ENCODE measurements at places on chromosomes 3 and 15.

DNA sequence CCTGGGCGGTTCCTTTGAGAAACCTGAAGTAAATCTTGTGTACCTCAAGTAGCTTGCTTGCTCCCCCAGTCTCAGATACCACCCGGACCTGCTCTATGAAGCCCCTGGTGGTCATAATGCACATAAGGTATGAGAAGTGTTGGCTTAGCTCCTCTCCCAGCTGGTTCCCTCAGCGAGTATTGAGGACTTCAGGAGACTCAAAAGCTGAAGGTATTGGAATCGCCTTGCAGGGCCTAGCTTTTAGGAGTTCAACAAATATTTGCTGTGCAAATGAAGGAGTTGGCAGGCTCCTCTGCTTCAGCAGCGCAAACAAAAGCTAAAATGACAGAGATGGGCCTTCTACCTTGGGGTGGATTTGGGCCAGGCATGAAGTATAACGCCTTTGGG is 1.7 kb downstream of the CMTM8 start:
- DNase-seq = peak; percentile 43

- no peak for DNase-seq
Observed at GRCh38 chr15:26231096-26231495, 368.0 kb upstream of the ATP10A start.

- no peak for DNase-seq
Observed at GRCh38 chr15:66734961-66735908, 33.2 kb downstream of the SMAD6 start.

GRCh38 chr15:70140543-70141375 is 43.0 kb upstream of the TLE3 start:
- peak; percentile 45 for DNase-seq

DNA sequence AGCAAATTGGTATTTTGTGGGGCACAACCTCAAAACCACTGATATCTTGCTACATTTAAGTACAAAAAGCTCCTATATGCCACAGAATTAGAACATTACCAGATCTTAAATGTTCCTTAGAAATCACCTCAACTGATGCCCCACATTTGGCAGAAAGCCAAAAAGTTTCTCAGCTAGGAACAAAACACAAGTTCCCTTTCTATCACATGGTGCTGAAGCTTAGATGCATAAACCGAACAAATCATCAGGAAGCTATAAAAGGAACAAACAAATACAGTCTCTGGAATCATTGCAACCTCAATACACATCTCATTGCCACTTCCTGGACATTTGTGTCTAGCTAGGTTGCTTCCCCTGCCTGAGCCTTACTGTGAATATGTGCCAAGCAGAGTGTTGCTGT is 492.6 kb downstream of the LPP start:
- DNase-seq = no peak

DNA sequence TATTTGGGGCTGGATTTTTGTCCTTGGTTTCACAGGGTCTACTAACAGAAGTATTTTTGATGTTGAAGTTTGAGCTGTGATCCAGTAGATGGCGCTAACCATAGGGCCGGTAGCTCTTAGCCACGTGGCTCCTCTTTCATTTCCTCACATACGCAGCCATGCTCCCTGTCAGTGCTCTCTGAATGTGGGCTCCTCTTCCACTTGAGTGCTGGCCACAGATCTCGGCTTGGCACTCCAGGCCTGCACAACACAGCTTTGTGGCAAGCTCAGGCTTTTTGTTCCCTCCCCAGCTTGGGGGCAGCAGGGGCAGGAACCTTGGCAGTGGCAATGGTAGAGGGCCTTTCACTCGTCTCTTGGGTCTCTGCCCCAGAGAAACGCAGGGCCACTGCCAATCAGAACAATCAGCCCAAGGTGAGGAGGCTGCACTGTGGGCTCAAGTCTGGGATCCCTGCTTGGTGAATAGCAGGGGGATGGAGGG is 18.6 kb upstream of the DNAAF4 start:
- no peak for DNase-seq

DNA sequence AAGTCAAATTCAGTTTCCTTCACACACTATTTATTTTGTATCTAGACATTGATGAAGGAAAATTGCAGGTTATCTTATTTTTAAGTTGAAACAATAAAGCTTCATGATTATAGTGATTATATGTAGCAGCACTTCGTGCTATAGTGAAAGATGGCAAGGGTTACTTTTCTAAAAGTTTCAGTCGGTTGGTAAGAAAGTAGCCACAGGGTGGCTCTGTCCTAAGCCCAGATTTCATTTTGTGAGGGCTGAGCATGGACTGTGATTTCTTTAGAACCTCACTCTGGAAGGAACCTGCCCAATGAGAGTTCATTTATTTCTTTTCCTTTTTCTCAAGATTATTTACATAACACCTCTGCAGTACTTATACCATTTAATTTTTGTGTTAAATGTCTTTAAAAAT is 66.5 kb downstream of the NME9 start:
- DNase-seq = no peak

DNA sequence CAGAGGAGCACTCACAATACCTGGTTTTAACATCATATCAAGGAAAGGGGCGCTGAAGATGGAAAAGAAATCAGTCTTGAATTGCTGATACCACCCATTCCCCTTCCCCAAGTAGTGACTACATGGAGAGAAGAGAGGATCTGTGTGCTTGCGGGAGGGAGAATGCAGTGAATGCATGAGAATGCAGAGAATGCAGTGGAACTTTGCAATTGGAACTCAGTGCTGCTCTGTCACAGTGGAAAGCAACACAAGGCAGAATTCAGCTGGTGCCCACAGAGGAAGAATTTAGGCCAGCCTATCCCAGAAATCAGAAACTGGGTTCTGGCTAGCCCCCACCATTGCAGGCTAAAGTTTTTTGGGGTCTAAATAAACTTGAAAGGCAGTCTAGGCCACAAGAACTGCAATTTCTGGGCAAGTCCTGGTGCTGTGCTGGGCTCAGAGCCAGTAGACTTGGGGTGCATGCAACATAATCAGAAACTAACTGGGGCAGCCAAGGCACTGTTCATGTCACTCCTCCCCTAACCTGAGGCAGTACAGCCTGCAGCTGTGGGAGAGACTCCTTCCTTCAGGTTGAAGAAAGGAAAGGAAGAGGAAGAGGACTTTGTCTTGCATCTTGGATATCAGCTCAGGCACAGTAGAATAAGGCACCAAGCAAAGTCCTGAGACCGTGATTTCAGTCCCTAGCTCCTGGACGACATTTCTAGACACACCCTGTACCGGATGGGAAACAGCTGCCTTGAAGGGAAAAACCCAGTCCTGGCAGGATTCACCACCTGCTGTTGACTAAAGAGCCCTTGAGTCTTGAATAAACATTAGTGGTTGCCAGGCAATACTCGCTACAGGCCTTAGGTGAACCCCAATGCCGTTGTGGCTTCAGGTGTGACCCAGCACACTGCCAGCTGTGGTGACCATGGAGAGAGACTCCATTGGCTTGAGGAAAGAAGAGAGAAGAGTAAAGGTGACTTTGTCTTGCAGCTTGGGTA is 329.3 kb downstream of the TBL1XR1 start:
- no peak for DNase-seq

GRCh38 chr15:72933976-72934375 is 118.3 kb upstream of the NEO1 start:
- DNase-seq = no peak

DNA sequence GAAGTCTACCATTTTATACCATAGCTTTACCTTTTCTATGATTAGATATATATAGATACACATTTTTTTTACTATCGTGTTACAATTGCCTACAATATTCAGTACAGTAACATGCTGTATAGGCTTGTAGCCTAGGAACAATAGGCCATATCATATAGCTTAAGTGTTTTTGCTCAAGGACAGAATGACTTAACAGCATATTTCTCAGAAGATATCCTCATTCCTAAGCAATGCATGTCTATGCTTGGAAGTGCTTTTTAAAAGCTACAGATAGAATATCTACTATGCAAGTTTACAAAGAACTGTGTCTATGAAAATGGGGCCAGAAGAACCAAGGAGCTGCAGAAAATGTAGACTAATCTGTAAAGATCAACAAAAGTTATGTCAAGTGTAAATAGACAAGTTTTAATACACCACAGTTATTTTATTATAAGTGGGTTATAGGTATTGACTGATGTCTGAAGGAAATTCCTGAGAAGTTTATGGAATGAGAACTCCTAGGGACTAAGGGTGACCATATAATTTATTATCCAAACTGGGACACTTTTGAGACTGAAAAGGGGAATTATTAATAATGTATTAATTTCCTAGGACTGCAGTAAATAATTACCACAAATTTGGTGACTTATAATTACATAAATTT is 138.7 kb upstream of the TGFBR2 start:
- DNase-seq = no peak

DNA sequence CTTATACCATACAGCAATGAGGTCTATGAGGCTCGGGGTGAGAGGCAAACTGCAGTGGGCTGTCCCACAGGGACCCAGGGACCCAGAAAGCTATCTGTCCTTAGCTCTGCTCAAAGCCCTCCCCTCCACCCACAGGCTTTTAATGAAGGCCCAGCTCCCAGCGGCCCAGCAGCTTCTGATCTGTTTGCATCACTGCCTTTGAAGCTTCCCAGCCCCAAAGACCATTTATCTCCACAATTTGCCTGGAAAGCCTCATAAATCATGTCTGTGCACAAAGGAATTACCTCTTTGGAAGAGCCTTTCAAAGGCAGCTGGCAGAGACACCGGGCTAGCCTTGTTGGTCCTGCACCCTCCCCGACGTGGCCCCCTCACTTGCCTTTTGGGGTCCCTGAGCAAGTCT is 123.9 kb downstream of the RAB11A start:
- DNase-seq = no peak

- DNase-seq = no peak
Observed at GRCh38 chr15:78767331-78767951, 43.8 kb downstream of the ADAMTS7 start.

DNA sequence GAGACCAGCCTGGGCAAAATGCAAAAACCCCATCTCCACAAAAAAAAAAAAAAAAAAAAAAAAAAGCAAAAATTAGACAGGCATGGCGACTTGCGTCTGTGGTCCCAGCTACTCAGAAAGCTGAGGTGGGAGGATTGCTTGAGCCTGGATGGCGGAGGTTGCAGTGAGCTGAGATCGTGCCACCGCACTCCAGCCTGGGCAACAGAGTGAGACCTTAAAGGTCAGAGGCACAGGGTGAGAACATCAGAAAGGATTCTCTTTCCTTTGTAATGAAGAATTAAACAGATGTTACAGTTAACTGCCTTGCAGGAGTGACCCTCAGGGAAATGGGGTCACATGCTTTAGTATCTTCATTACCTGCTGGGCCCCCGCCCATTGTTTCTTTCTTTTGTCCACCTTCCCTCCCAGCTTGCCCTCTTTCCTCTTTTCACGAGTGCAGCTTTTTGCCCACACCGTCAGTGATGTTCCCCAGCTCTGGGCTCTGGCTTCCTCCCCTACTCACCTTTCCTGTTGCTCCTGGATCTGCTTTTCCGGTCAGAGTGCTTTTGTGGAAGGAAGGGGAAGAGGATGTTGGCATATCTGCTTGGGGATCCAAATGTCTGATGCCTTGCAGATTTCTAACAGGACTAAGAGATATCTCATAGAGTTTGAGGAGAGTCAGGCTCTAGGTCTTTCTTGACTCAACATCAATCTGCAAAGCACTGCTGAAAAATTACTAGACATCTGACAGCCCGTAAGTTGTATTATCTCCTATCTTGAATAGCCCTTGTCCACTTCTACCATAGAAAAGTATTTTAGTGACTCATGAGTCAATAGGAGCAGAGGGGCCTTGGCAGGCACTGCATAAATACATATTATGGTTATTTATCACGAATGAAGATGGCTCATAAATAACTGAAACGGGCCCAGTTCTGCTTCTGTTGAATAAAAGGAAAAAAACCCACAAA is 35.6 kb upstream of the NDUFB4 start:
- DNase-seq = no peak

DNA sequence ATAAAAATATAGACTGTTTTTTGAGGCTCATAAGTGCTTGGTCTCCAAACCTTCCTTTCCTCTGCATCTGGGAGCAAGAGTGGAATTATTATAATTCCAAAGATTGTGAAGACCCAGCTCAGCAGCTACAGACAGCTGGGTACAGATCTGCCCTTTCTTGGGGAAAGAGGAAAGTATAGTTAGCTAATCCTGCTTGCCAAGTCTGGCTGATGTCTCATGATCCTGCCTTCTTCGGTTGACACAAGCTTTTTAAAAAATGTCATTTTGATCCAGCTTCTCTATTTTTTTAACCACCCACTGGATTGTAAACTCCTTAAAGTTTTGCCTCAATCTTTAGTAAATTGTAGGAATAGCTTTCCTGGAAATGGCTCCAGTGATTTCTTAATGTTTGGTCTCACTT is 181.1 kb downstream of the LRTM1 start:
- no peak for DNase-seq

- DNase-seq = no peak
Observed at GRCh38 chr3:194869482-194870169, 183.9 kb downstream of the FAM43A start.

DNA sequence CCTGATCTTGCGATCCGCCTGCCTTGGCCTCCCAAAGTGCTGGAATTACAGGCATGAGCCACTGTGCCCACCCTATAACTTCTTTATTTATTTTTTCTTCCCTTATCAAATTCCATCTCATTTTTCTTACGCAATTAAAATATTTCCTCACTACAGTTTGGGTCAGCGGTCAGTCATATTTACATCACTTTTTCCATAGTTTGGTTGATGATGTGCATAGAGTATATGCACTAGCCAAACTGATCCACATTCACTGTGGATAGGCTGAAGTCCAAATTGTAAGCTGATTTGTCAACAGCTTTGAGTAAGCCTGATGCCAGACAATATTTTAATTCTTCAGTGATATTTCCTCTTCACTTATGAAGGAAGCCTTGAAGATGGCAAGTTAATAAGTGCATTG is 256.3 kb downstream of the TIGIT start:
- DNase-seq = no peak

DNA sequence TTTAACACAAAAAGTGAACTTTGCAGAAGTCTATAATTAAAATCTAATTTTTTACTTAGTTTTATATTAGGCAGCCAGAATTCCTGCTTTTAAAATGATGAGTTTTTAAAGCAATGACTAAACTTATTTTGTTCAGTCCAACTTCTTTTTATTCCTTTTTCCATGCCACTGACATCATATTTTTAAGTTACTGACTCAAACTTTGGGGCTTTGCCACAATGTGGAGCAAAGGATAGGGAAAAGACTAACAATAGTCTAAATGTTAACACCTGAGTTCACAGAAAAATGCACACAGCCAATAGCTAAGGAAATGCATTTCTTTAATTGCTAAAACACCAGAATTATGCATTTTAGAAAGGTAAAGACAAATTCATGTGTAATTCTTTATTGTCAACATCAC is 647.6 kb upstream of the DPPA4 start:
- no peak for DNase-seq

GRCh38 chr3:124767691-124768090 is 37.4 kb downstream of the UMPS start:
- no peak for DNase-seq

GRCh38 chr3:117226932-117227331 is 517.4 kb downstream of the TUSC7 start:
- DNase-seq = no peak

GRCh38 chr3:16504242-16504641 is 9.3 kb downstream of the RFTN1 start:
- no peak for DNase-seq

GRCh38 chr15:41782371-41783282 is 8.3 kb downstream of the MAPKBP1 start:
- DNase-seq = no peak

GRCh38 chr3:83321891-83322290 is 1560.4 kb upstream of the GBE1 start:
- no peak for DNase-seq

- no peak for DNase-seq
Observed at GRCh38 chr3:49019941-49020329, 1.6 kb upstream of the DALRD3 start.

Measured in stimulated activated naive CD8-positive, alpha-beta T cell treated with anti-CD3 and anti-CD28 coated beads, Interleukin-15, Interleukin-2, amounts not matched to agents 100 U/mL and 50 U/mL, for 24 hours (primary cell).